ENCODE measurements at places on chromosomes 7 and 10.

- DNase-seq: no peak
Observed at GRCh38 chr7:77685233-77685632, 11.0 kb upstream of the RSBN1L start.

- DNase-seq: no peak
Observed at GRCh38 chr7:29486191-29486700, 77.4 kb upstream of the PRR15 start.

- no peak for DNase-seq
Observed at GRCh38 chr7:82598958-82599357, 155.4 kb upstream of the CACNA2D1 start.

DNA sequence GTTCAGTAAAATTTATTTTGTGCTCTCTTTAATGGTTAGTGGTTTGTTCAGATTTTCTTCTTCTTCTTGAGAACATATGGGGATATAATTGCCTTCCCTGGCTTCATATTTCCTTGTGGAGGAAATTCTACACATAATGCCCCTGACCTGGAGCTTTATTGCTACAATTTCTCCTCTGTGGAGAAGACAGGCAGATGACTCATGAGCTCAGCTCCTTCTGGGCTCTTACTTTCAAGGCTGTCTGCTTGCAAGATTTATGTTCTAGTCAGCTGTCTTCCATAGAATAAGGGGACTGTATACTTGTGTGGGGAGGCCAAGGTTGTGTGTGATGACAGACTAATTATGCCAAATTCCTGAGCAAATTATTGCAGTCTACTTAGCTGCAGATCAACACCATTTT lies 1.6 kb downstream of the LRRD1 start:
- no peak for DNase-seq

DNA sequence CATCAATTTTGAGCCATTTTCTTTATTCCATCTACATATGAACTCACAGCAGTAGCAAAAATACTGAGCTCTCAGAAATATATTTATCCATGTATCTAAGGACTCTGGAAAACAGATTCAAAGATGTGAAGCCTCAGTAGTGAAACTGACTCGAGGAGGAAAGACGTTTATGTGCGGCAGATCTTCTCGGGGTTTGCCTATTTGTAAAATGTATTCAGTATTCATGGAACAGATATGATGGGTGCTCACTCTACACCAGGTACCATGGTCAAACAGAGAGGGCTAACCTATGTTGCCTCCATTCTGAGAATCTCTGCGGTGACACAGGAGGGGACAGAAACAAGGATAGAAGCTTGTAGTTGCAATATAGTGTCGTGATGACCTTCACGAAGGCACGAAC lies 93.7 kb downstream of the CAMK1D start:
- no peak for DNase-seq

- DNase-seq: no peak
Observed at GRCh38 chr10:30997536-30998235, 34.0 kb downstream of the ZNF438 start.

DNA sequence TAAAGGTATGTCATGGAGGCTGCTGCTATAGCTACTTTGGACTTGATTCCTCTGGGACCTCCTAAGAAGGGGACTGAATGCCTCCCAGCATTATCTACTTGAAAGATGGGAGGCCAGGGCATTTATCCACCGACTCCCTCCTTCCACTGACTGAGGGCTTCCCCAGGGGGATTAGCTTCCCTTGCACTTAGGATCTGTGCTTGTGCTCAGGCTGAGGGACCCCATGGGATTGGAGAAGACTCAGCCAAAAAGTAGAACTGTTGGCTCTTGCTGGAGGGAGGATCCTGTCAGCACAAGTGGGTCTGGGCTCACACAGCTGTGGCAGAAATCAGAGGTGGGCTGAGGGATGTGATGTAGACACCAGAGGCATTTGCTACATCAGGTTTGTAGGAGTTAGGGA lies 81.5 kb upstream of the SYPL1 start:
- no peak for DNase-seq

DNA sequence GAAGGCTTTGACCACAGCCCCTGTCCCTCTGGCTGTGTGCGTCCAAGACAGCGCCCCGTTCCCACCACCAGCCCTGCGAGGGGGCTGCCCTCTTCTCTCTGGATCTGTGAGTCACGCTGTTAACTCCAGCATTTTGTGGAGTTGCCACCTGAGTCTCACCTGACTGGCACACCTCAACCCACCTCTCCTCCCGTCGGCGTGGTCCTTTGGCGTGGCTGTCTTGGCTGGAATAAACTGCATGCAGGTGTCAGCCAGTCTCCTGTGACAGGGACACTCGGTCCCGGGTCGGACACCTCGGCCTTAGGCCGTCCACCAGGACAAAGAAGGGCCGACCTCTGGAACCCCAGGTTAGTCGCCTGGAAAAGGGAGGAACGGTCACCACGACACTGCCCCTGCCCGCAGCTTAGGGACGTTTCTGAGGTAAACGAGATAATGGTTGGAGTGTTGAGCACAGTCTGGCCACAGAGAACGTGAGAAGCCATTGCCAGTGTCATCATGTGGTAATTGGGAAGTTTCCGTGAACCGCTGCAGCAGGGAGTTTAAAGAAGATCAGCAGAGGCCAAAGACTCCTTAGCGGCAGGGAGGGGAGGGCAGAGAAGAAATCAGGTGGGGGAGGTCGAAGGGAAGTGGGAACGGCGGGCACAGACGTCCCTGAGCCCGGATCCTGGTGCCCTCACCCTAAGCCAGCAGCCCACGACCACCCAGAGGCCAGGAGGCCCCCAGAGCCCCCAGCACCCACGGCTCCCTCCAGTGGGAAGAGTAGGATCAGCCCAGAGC lies 73.6 kb upstream of the FAM20C start:
- DNase-seq: no peak

DNA sequence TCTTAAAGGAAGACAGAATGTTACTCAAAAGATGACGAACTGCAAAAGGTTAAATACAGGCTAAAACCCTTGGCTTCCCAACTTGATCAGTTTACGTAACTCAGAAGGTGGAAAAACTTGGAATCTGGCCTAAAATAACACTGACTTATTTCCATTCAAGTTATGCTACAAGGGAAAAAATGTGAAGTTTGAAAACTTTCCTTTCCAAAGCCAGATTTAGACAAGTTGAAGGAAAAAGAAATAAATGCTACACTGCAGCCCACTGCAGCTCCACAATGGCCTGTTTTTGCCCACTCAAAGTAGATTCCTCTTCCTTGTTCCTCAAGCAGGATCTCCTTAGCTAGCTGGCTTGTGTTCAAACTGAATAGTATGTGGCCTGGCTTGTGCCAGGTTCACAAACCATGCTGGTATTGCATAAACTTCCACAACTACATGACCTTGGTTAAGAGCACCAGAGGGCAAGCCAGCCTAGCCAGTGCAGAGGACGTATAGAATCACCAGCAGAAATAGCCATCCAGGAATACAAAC lies 166.2 kb downstream of the CPEB3 start:
- no peak for DNase-seq

DNA sequence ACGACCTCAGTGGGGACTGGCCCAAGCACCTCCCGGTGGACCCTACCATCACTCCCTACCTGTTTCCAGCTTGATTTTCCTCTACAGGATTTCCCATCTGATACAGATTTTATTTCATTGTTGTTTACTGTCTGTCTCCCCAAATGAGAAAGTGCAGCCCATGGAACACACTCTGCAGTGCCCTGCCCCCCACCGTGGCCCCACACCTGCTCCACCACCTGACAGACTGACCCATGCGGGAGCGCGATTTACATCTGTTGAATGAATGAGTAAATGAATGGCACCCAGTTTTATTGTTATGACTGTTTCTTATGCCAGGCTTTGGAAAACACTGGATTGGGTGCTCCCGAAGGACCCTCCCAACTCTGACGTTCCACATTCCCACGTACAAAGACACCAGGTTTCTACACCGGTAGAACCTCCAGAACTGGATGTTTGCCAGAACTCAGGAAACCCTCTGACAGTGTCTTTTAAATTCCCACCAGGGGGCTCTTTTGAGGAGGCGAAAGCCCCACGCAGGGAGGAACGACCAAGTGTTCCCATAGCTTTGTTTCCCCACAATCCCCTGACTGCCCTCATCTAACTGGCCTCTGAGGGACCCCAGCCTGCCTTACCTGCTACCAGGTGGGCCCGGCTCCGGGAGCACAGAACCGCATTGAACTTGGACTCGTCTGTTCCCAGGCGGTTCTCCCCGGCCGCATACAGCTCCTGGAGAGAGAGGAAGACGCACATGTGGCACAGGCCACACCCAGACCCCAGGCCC lies 29.0 kb downstream of the PLAC9 start:
- no peak for DNase-seq

DNA sequence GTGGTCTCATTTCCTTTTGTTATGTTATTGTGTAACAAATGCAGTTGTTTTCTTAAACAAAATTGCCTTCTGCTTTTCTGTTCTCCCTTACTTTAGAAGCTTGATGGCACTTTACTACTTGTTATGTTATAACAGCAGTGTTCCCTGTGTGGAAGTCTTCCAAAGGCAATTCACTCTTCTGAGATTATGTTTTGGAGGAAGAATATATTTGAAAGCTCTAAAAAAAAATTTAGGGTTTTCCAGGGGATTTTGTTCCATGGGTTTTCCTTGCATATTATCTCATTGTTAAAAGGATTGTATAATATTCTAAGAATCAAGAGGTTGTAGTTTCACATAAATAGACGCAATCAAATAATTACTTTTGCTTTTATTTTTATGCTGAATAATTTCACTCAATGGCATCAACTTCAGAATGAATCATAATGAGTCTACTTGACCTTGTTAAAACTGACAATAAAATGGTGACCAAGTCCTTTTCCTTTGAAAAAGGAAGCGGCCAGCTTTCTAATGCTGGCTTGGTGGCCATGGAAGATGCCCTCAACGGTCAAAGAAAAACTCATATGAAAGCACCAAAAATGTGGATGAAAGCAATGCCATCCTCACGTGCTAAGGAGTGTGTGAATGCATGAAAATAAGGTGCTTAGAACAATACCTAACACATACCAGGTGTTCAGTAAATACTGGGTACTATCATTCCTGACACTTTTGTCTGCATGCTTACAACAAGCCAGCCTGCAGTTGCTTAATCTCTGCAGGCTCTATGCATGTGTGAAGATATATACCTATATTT lies 92.4 kb upstream of the KLF6 start:
- peak; percentile 51 for DNase-seq

- DNase-seq: no peak
Observed at GRCh38 chr10:21336476-21337170, 188.9 kb downstream of the SKIDA1 start.

GRCh38 chr7:65216469-65216868 lies 157.2 kb upstream of the ZNF92 start:
- DNase-seq: peak; percentile 63

DNA sequence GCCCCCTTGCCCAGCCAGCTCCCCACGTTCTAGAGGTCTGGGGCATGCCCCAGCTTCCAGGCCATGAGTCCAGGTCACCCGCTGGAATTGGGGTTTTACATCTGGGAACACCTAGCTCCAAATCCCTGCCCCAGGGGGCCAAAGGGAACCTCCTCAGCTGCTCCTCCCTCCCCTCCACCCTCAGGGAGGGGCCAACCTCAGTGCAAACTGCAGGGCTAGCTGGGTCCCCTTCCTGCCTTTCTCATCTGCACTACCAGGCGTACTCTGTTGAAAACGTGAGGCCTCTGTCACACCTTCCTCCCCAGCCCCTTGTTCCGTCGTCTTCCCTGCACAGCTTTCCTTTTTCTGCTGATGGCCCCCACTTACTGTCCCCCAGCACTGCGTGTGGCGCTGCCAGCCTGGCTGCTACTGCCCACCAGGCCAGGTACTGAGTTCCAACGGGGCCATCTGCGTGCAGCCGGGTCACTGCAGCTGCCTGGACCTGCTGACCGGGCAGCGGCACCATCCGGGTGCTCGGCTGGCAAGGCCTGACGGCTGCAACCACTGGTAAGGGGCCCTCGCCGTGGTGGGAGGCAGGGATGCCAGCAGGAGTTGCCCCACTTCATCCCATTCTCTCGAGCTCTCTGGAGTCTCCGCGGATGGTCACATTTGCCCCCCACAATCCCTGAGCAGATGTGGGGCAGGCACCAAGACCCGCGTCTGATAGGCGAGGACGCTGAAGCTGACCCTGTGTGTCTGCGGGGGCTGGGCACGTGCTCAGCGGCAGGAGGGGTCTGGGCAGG lies 24.7 kb upstream of the ZNF862 start:
- no peak for DNase-seq

DNA sequence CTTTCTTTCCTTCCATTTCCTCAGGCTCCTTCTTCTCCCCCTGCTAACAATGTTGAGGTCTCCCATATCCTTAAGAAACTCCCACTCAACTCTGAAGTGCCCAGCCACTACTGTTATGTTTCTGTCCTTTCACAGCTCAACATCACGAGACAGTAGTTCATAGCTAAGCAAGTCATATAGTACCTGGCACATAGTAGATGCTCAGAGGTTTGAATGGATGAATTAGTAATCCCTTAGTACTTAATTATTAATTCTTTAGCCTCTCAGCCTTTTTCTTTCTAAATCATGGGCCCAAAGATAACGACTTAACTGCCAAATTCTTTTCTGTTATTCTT lies 22.6 kb downstream of the CSGALNACT2 start:
- DNase-seq: peak; percentile 72

GRCh38 chr10:12140038-12140437 lies 10.6 kb downstream of the SEC61A2 start:
- DNase-seq: no peak

DNA sequence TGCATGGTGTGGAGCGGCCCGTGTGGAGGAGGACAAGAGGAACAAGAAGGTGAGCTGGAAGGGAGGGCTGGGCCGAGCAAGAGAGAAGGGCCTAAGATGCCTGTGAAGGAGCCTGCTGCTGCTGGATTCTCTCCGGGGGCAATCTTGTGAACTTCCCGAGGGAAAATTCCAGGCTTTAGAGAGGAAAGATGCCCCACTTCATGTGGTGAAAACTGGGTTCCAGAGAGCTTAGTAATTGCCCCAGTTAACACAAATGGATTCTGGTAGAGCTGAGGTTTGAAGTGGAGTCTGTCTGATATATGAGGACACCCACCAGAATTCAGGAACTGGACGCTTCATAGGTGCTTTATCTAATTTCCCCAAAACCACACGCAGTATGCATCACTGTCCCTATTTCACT lies 114.1 kb upstream of the ZMIZ1 start:
- no peak for DNase-seq

DNA sequence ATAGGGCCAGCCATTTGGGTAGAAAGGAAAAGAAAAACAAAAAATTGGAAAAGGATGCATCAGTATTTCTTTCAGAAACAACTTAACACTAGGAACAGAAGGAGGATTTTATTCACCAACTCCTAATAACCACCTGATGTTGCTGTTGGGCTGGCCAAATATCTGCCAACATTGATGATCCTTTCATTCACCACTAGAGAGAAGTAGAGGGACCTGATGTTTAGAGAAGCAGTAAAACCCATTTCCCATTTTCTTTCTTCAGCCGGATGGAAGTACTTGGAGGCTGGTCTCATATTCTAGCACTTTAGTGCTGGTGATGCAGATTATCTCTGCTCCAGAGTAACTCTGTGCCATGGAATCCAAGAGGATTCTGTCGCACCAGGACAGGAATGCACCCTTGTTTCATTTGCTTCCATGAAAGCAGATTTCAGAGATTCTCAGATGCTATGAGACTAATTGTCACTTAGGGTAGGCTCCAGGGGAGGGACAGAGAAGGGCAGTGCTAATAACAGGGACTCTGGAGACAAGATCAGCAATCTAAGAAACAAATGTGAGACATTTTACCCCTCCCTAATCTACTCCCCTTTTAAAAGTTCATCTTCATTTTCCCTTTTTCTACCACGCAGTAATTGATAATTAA lies 3.1 kb downstream of the KLLN start:
- peak; percentile 52 for DNase-seq

GRCh38 chr7:25116621-25117020 lies 8.4 kb downstream of the CYCS start:
- DNase-seq: no peak
